ENCODE measurements at places on chromosomes 12 and 14.

DNA sequence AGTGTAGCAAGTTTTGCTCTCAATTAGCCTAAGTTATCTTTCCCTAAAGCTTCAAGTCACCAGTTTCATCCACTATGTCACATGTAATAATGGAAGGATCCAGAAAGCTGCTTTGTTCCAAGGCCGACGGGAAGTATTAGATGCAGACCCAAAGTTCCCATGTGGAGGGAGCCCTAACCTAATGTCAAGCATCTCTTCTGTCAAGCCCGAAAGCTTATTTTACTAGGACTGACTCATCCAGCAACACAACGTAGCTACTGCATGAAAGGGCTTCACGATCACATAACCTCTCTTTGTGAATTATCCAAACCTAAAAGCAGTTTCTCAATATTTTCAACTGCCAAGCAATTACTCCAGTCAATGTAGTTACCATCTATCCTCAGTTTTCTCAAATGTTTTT lies 133.4 kb downstream of the SLC6A15 start:
- DNase-seq: no peak

- DNase-seq: no peak
Measured at GRCh38 chr12:1360441-1361210, 233.8 kb downstream of the FBXL14 start.

DNA sequence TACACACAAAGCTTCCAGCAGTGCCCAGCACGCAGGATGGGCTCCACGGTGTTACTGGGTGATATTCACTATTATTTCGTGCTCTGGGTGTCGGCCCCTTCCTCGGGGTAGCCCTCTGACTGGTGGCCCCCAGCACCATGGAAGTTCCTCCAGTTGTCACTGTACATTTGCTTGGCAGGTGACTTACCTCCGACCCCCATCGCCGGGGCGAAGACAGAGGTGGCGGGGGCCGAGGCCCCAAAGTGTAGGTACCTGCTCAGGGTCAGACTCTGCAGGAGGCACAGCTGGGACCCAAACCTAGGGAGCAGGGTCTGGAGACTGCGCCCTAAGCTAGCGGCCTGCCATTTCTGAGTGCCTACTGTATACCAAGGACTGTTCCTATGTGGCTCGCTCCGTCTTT lies 98.9 kb downstream of the RFLNA start:
- no peak for DNase-seq

GRCh38 chr12:104473374-104473983 lies 16.7 kb downstream of the CHST11 start:
- DNase-seq: no peak

- DNase-seq: no peak
Measured at GRCh38 chr12:24228371-24228770, 278.9 kb upstream of the SOX5 start.

DNA sequence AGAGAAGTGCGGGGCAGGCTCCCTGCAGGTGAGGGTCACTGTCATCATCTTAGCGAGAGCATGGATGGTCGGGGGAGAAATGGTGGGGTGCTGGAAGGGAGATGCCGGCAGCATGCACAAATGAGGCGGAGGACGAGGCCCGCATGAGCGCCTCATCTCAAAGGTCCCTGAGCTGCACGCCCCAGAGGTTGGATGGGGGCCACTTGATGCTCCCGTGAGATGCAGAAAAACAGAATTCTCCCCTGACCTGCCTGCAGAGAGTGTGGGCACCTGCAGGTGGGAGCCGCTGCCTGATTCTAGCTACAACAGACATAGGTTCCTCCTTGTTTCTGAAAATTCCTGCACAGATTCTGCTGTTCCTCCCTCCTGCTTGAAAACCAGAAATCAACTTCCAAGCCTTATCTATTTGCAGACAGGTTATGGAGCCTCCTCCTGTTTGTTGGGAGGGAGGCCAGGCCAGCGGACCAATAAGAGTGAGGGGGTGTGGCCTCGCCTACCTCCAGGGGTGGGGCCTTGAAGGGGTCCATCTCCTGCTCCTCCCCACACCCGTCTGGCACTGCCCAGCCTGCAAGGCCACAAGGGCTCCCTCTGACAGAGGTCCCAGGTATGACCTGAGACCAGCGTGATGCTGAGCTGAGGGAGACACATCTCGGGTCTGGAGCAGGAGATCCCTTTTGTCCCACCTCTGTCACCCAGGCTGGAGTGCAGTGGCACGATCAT lies 67.2 kb downstream of the KDM2B start:
- DNase-seq: no peak

GRCh38 chr12:62772416-62772955 lies 162.5 kb downstream of the PPM1H start:
- no peak for DNase-seq

DNA sequence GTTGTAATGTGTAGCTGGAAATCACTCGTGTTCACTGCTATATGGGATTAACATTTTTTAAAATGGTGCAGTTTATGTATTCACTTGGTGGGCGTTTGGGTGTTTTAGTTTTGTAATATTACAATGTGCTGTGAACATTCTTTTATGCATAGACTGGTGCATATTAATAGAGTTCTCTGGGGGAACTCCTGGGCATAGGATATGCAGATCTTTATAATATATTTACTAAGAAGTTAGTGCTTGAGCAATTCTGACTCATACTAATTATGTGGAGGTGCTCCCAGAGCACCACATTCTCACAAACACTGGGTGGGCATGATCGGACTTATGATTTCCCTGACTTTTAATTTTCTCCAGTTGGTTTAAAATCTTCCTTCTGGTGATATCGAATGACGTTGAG lies 342.3 kb downstream of the PDZRN4 start:
- DNase-seq: no peak

- DNase-seq: no peak
Measured at GRCh38 chr12:29519585-29520182, 22.2 kb upstream of the OVCH1 start.

DNA sequence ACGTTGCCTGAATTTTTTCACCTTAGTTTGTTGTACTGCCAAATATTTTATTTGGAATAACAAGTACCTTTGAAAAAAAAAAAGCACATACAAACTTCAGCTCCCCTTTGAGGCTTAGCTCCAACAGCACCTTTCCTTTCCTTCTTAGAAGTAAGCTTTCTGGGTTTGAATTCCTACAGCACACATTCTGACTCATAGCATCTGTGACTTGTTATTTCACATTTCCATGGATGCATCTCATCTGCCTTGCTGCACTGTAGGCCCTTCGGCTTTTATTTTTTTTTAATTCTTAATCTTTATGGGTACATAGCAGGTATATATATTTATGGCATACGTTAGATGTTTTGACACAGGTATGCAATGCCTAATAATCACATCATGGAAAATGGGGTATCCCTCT lies 7.2 kb downstream of the LGALS3 start:
- no peak for DNase-seq

DNA sequence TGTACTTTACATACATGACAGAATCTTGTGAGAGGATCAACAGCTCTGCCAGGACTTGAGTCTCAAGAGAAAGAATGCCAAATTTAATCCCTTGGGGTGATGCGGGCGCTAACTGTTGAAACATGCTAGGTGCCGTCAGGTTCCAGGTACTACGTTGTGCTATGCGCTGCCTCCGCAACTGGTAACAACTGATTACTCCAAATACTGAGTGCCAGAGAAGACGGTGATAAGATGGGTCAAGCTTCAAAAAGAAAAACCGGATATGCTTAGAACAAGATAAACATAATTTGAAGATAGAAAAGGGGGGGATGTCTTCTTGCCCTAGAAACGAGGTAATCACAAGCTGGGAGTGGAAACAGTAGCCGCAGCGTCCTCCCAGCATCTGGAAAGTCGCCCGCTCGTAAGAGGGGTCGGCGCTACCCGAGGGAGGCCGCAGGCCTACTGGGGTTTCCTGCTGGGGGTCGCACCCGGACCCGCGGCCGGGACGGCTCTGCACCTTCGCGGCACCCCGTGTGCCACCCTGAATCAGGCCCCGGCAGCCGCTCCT lies 678 bp downstream of the ZBTB25 start:
- no peak for DNase-seq

GRCh38 chr12:98022961-98023360 lies 492.4 kb upstream of the TMPO start:
- DNase-seq: no peak

Measured in effector memory CD4-positive, alpha-beta T cell (primary cell).